ENCODE measurements at places on chromosomes 2 and 18.

DNA sequence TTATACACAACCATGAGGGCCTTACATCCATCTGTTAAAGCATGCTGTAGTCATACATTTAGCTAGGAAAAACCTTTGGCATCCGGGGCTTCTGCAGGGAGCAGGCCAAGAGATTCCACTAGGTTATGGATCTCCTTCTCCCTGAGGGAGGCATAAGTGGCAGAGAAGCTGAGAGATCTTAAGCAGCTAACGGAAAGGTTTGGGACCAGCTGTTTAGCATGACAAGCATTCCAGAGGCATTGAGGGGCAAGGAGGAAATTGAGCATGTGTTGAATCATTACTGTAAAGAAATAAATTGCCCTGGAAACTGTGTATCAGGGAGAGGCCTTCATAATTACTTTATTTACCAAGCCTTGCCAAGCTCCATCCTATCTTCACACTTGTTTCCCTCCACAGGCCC lies 643.1 kb downstream of the CNTNAP5 start:
- ATAC-seq, result no peak

DNA sequence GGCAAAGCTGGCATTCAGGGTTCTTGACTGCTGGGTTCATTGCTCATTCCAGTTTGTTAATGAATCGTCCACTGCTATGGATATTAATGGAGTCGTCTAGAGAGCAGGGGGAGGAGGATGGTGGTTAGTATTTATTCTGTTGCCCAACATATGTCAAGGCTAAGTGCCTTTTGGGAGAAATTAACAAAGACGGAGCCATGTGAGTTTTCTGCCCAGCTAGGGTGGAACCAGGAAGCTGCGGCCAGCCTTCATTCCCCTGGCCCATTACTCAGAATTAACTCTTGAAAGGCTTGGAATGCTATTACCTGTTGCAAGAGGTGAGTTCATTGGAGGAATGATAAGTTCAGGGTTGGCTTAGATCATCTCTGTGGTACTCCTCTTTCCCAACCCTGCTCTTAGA lies 19.3 kb downstream of the IGFBP2 start:
- ATAC-seq, result no peak

DNA sequence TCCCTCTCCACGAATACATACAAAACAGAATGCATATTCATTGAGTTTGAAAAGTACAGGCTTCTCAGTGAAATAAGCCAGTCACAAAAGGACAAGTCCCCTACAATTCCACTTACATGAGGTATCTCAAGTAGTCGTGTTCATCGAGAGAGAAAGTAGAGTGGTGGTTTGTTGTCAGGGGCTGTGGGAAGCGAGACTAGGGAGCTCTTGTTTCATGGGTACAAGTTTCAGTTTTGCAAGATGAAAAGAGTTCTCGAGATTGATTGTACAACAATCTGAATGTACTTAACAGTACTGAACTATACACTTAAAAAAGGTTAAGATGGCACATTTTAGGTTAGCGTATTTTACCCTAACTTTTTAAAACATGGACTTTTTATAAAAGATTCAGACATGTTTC lies 71.5 kb upstream of the TTC39C start:
- ATAC-seq, result peak; percentile 96

DNA sequence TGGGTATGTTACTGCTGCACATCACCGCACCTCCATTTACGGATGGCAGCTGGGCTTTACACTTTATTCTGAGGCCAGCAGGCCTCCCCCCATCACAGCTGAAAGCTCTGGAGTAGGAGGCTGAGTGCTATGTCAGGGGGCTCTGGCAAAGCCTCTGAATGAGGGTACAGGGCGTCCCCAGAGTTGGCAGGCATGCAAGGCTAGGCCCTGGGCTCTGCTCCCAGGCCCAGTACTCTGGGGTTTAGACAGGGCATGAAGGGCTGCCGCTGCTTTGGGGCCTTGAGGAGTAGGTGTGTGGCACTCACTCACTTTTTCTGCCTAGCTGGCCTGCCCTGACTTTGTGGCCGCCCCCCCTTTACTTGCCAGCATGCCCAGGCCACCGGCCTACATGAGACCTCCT lies 90.8 kb downstream of the WDSUB1 start:
- ATAC-seq, result no peak

- ATAC-seq, result no peak
These were observed 698.1 kb upstream of the CDH2 start for GRCh38 chr18:28875059-28875458.

GRCh38 chr2:8121022-8121825 lies 560.6 kb upstream of the ID2 start:
- no peak for ATAC-seq

- no peak for ATAC-seq
These were observed 419.9 kb downstream of the TGIF1 start for GRCh38 chr18:3869848-3870247.

DNA sequence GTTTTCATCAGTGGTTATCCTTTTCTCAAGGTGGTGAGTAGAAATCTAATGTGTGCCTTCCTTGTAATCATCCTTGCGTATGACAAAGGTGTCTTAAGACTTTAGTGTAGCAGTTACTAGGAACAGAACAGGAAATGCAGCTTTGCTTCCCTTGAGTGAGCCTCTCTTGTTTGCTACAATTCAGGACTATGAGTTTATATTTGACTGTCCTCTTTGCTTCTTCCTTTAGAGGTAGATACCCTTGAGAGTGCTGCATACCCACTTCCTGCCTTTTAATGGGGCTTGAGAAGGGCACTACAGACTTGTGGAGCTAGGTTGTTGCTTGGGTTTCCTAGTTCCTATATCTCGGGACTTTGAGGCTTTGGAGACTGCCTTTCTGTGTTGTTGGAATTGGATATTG lies 3.8 kb downstream of the KCNJ13 start:
- peak; percentile 73 for ATAC-seq

- peak; percentile 61 for ATAC-seq
These were observed at the start of gene AOX1 for GRCh38 chr2:200585730-200586643. Gene AOX1, plus strand, starts transcription at chr2:200586014. Its CDS starts 95 bp downstream, at chr2:200586109.

GRCh38 chr18:59024829-59025228 lies 114.9 kb upstream of the SEC11C start:
- no peak for ATAC-seq

GRCh38 chr2:226905718-226906117 lies 69.9 kb downstream of the RHBDD1 start:
- no peak for ATAC-seq
